ENCODE measurements at places on chromosomes 12 and 14.

DNA sequence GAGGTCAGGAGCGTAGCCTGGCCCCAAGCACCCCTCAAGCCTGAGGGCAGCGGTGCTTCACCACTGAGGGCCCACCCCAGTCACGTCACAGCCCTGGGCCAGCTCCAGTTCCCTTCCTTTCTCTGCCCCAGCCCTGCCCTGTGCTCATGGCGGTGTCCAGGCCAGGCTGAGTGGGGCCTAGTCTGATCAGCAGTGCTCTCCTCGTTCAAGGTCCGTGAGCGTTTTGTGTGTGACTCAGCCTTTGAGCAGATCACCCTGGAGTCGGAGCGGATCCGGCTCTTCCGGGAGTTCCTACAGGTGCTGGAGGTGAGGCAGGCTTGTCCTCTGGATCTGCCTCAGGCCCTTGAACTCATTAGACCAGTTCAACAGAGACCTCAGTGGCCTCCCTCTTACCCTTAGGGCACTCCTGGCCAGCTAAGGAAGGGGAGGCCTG is 19.0 kb downstream of the PRPF40B start:
- DNase-seq = no peak

DNA sequence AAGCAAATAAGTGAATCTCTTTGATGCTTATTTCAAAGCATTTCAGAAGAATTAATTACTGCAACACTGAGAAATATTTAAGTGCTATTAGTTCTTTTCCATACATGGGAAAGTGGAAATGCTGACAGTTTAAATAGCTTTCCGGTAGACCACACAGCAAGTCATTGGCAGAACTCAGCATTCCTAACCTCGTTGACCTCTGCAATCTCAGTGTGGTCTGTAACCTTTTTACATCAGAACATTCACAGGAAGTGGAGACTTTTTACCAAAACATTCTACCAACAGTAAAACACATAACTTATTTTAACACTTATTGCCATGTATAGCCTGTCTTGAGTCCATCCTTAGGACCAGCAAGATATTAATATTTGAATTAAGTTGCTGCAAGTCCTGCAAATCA is 249.5 kb upstream of the DCN start:
- no peak for DNase-seq

DNA sequence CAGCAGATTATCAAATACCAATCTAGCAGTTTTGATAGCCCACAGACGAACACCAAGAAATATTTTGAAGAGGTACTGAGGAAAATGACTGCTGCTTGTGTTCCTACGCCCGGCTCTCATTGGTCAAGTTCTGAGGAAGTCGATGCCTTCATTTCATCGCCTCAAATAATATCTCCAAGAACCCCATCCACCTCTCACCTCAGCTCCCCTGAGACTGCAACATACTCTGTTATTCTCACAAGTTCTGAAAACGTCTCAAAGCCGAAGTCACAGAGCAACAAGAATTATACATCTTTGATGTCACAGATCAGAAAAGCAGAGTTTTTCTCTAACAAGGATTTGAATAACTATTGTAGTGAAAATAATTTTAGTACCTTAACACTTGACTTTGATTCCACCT is 55.5 kb upstream of the BCAT1 start:
- no peak for DNase-seq

GRCh38 chr14:60317609-60318008 is 68.6 kb downstream of the PPM1A start:
- no peak for DNase-seq

GRCh38 chr14:102568115-102568614 is 24.3 kb upstream of the RCOR1 start:
- no peak for DNase-seq

Data from activated CD8-positive, alpha-beta memory T cell treated with anti-CD3 and anti-CD28 coated beads for 4 hours (primary cell).